ENCODE measurements at places on chromosomes 1 and 21.
A peak's percentile ranks its signal among the peaks of the same experiment; 100 is the strongest.

- DNase-seq, result no peak
Observed at GRCh38 chr1:35845766-35846165, 37.2 kb upstream of the AGO1 start.

- DNase-seq, result no peak
Observed at GRCh38 chr1:33609739-33610138, 137.3 kb downstream of the ZSCAN20 start.

- DNase-seq, result peak; percentile 22
Observed at GRCh38 chr1:22814176-22815042, 103.8 kb downstream of the EPHB2 start.

DNA sequence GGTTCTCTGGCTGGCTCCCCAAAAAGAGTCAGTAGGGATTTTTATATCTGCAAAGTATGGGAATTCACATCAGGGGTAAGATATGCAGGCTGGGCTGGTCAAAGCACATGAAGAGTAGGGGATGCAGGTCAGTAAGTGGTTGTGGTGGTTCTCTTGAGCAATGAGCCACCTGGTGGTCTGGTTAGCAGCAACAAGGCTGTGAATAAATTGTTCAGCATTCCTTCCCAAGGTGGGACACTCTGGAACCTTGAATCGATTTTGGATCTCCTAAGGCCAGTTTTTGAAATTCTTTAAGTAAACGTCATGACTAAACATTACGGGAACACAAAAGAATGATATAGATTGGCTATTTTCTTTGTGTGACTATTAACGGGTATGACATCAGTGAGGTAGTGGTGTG lies 563.0 kb upstream of the NEGR1 start:
- no peak for DNase-seq

DNA sequence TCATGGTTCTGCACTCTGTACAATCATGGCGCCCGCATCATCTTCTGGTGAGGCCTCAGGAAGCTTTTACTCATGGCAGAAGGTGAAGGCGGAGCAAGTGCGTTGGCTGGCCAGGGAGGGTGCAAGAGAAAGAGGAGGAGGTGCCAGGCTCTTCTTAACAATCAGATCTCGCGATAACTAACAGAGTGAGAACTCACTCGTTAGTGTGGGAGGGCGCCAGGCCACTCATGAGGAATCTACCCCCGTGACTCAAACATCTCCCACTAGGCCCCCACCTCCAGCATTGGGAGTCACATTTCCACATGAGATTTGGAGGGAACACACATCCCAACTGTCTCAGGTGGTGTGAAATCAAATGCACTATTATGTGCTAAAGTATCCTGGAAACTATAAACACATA lies 220.2 kb upstream of the CSF3R start:
- DNase-seq, result no peak

DNA sequence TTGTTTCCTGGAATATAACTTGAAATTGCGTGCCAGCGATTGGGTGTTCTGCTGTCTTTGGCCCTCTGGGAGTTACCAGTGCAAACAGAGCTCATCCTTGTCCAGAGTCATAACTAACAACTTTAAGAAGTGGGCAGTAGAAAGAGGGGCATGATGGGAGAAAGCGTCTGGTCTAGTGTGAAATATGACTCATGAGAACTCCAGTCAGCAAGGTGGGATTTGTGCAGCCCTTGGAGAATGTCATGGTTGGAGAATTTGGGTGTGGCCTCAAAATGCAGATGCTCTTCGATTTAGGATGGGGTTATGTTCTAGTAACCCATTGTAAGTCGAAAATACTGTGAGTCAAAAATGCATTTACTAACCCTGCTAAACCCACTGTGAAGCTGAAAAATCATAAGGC lies 12.9 kb downstream of the ATP1B1 start:
- DNase-seq, result no peak

- DNase-seq, result no peak
Observed at GRCh38 chr1:115815694-115816093, 25.2 kb downstream of the NHLH2 start.

- no peak for DNase-seq
Observed at GRCh38 chr1:38138498-38139233, 92.1 kb upstream of the POU3F1 start.

DNA sequence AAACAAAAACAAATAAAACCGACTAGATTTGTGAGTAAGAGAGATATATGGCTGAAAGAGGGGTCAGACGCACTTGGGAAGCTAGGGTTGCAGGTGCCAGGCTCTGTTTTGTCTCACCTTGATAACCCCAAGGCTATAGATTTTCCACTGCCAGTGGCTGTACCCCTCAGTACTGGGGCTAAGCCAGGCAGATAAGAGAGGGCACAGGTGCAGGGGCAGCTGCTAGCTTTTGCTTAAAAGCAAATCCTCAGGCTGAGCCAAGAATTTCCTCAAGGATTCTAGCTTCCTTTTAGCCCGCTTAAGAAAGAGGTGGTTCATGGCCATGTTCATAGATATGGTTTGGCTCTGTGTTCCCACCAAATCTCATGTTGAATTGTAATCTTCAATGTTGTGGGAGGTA lies 57.9 kb downstream of the OVGP1 start:
- no peak for DNase-seq

DNA sequence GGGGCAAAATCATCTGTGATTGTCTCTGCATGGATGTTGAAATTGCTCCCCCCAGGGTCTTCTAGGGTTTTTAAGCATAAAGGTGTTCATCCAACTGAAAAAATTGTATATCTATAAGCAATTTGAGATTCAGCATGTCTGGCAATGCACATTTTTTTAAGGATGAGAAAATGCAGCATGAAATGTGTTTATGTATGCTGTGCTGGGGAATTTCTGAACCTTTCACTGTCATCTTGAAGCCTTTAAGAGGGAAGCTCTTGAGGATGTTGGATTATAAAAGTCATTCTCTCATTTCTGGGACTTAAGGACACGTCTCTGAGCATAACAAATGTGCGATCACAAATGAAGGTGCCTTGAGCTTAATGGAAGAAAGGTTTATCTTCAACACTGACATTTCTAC lies 9.4 kb downstream of the OVAAL start:
- no peak for DNase-seq

- DNase-seq, result no peak
Observed at GRCh38 chr1:115282807-115283208, 55.2 kb downstream of the NGF start.

- DNase-seq, result no peak
Observed at GRCh38 chr1:96660503-96660902, 61.1 kb upstream of the PTBP2 start.

- no peak for DNase-seq
Observed at GRCh38 chr1:215521279-215521678, 45.8 kb upstream of the KCTD3 start.

DNA sequence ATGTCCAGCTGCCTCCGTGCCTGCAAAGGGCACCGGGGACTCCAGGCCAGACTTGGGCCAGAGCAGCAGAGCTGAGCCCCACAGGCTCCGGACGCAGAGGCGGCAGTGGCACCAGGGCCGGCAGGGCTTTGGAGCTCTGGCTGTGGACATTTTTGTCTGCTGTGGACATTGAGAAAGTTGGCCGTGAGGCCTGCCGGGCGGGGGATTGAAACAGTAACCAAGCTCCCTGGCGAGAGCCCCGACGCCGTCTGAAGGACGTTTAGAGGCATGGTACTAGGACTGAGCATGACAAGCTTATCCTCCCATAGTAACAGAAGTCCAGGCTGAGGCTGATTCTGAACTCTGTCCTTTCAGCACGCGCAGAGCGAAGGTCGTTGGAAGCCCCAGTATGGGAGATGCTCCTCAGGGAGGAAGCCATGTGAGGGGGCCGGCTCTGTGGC lies 323.8 kb downstream of the AMY1C start:
- no peak for DNase-seq

- no peak for DNase-seq
Observed at GRCh38 chr1:150708595-150708994, 11.6 kb upstream of the GOLPH3L start.

GRCh38 chr1:172638885-172639831 lies 19.7 kb upstream of the FASLG start:
- DNase-seq, result no peak

- no peak for DNase-seq
Observed at GRCh38 chr1:169918927-169919326, 25.2 kb upstream of the SCYL3 start.

- DNase-seq, result no peak
Observed at GRCh38 chr1:47663286-47663685, 225.4 kb downstream of the FOXD2 start.

Data from NCI-H1417 treated with DMSO at 0.1 percent for 48 hours (cell line).